ENCODE measurements at places on chromosomes 6 and 20. TPM values are rescaled to one million over a fixed set of nuclear protein-coding genes. Genes with fewer than 3 reads are reported as not detected.

Gene MYLK4
- total RNA-seq, result 0.20 TPM

Gene GSTA3
- not detected for total RNA-seq

Gene HLA-DQA1
- 6.1 TPM for total RNA-seq

Gene PTCHD4
- not detected for total RNA-seq
